ENCODE measurements at places on chromosomes 2 and 18. TPM values are rescaled to one million over a fixed set of nuclear protein-coding genes. Genes with fewer than 3 reads are reported as not detected.

- DNase-seq: no peak
Observed at GRCh38 chr2:143530758-143531157, 401.5 kb downstream of the ARHGAP15 start.

- DNase-seq: no peak
Observed at GRCh38 chr2:42353792-42354429, 7.1 kb downstream of the COX7A2L start.

DNA sequence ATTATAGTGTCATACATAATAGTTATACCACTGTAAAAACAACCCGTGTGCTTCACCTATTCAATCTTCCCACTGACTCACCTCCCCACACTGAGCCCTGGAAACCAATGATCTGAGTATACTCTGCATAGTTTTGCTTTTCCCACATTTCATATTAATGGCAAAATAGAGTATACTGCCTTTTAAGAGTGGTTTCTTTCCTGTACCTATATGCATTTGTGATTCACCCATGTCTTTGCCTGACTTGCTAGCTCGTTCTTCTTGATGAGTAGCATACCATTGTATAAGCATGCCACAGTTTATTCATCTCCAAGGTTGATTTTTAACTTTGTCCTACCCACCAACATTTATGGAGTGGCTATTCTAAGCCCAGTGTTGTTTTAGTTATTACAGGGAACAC, 686.4 kb downstream of the PLCL1 start:
- DNase-seq: no peak

- no peak for DNase-seq
Observed at GRCh38 chr2:36740061-36740460, 43.6 kb downstream of the VIT start.

DNA sequence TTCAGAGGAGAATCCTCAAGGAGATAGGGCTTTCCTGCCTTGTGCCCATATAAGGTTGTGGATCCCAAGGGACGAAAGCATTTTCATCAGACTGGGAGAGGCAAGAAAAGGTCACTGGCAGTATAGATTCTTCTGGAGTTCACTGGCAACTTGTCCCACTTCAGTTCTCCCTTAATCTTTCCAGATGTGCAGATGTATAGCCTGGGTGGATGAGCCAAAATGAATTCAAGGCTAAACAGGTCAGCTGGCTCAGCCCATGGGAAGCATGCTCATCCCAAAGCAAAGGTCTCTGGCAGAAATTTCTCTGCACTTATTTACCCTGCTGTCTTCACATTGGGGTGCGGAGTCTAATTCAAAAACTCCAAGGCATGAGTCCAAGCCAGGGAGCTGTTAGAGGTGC, 148.9 kb upstream of the TNP1 start:
- DNase-seq: no peak

DNA sequence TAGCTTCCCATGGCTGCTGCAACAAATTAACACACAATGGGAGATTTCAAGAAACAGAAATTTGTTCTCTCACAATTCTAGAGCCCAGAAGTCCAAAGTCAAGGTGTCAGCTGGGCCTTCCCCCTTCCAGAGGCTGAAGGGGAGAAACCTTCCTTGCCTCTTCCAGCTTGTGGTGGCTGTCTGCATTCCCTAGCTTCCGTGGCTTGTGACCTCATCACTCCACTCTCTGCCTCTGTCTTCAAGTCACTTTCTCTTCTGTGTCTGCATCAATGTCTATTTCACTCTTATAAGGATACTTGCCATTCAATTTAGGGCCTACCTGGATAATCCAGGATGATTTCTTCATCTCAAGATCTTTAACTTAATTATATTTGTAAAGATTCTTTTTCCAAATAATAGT, 16.8 kb upstream of the SRBD1 start:
- DNase-seq: no peak

- no peak for DNase-seq
Observed at GRCh38 chr2:60331115-60331809, 222.2 kb downstream of the BCL11A start.

- no peak for DNase-seq
Observed at GRCh38 chr2:152098496-152099366, at the start of gene CACNB4. Gene CACNB4 (minus strand): TSS chr2:152099044.

DNA sequence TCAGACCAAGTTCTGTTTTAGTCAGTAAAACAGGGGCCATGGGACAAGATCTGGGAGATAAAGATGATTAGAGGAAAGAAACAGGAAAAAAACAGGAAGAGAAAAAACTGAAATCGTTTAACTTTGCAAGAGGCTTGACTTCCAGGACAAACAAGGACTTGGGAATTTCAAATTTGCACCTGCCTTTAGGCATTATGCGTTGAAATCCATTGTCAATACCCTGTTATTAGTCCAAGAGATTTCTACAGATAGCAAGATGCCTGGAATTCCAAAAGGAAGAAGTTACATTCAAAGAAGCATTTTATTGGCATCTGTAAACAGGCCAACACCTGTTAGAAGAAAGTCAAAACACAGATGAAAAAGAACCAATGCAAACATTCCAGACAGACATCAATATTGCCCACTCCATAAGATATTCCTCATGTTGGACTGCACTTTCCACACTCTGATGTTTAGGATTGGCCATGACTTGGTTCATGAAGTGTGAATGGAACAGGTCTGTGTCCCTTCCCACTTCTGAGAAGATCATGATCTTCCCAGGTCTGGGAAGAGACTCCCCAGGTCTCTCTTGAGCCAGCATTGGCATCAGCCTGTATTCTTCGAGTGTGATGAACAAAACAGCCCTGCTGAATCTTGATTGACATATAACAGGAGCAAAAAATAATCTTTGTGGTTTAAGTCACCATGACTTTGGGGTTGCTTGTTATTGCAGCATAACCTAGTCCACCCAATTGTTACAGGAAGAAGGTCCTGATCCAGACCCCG, 181.4 kb upstream of the FN1 start:
- no peak for DNase-seq

Gene KATNAL2
- total RNA-seq: 0.25 TPM

Data from dermis microvascular lymphatic vessel endothelial cell (primary cell).